ENCODE measurements at places on chromosomes 16 and 17. TPM values are rescaled to one million over a fixed set of nuclear protein-coding genes. Genes with fewer than 3 reads are reported as not detected.

BCO1 gene
- total RNA-seq: not detected

DNA sequence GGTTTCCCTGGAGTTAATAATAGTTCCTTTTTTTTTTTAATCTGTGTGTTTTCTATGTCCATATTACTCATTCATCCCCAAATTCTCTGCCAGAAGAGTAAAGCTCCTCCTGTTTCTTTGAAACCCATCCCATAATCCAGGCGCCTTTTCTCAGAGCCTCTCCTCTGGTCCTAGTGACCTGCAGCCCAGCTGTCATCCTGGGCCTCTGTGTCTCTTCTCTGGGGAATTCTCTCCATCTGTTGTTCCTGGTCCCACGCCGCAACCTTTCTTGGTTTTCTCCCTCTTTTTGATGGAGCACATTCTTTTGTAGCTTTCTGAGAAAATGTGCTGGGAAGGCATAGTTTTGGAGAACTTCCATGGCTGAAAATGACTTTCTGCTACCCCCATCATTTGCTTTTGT is 10.2 kb downstream of the KATNB1 start:
- DNase-seq: no peak

CD68 gene
- 9.7 TPM for total RNA-seq

GRCh38 chr16:65024767-65025178 is 97.1 kb downstream of the CDH11 start:
- peak; percentile 66 for DNase-seq

- no peak for DNase-seq
These were observed 206.8 kb downstream of the CA10 start for GRCh38 chr17:51951741-51952140.

DNA sequence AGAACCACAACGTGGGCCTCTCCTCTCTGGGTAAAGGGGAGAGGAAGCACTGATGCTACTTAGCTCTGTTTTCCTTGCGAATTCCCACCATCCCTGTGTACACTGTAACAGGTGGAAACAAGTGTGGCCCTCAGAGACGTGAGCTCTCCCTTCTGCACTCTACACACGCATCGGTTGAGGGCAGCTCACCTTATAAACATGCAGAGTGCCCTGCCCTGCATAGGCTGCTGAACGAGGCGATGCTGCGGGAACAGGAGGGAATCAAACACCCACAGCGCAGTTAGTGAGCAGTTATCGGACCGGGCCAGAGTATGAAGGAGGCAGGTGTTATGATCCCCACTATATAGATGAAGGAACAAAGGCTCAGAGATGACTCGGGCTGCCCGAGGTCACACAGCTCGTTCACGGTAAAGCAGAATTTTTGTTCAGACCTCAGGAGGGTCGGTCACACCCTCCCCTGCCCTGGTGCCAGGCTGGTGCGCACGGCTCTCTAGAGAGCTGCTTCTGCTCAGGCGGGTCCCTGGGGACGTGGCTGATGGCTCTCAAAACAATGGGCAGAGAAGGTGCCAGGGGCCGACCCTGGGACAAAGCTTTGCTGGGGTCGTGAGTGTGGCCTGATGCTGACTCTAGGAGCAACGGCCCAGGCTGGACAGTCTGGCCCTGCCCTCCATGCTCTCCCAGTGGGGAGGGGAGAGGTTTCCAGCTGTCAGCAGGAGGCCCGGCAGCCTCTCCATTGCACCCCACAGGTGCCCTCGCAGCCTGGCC is 68.5 kb downstream of the RPH3AL start:
- no peak for DNase-seq

GRCh38 chr17:76834870-76835269 is 33.3 kb upstream of the MGAT5B start:
- DNase-seq: no peak

- DNase-seq: no peak
These were observed 69.4 kb downstream of the MRC2 start for GRCh38 chr17:62696726-62697490.

GRCh38 chr17:60107526-60108257 is 29.0 kb upstream of the HEATR6 start:
- peak; percentile 44 for DNase-seq

DNA sequence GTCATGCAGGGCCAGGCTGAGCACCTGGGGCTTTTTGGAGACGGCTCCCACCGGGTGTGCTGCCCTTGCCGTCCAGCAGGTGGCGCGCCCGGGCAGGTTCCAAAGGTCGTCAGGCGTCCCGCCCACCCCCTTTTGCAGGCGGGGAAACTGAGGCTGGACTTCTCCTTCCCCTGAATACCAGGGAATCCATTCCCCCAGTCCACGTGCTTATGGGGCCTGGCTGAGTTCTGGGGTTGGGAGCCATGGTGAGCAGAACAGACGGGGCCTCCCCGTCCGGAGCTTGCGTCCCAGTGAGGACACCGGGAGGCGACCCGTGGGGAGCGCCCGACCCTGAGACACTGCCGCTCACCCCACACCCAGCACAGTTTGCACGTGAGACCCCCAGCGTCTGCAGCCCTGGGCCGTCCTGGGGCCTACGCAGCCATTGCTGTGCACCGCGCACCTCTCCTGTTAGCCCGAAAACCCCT is 51.8 kb upstream of the JPH3 start:
- DNase-seq: no peak

DNA sequence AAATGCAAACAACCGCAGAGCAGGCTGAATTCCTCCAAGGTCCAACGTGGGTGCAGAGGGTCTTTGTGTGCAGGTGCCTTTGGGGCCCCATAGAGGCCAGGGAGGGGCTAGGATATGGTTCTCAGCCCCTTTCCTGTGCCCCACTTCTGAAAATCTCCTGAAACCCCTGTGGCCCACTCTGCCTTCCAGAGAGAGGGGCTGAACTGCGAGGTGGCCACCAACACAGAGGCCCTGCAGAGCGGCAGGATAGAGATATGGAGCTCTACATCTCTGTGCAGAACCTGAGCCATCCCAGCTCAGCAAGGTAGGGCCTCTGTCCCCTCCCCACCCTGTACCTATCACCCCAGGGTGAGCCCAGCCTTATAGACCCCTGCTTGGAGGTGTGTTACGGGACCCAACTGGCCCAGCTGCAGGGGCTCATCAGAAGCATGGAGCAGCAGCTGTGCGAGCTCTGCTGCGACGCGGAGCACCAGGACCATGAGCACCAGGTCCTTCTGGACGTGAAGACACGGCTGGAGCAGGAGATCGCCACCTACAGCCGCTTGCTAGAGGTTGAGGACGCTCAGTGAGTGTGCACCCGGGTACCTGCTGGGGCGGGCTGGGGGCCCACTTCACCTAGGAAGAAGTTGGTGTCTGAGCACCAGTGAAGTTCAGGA is 5.5 kb downstream of the USP6 start:
- DNase-seq: no peak

AATK gene
- under 0.01 TPM for total RNA-seq

CIITA gene
- under 0.01 TPM for total RNA-seq

ZFP3 gene
- total RNA-seq: 2.2 TPM

DNA sequence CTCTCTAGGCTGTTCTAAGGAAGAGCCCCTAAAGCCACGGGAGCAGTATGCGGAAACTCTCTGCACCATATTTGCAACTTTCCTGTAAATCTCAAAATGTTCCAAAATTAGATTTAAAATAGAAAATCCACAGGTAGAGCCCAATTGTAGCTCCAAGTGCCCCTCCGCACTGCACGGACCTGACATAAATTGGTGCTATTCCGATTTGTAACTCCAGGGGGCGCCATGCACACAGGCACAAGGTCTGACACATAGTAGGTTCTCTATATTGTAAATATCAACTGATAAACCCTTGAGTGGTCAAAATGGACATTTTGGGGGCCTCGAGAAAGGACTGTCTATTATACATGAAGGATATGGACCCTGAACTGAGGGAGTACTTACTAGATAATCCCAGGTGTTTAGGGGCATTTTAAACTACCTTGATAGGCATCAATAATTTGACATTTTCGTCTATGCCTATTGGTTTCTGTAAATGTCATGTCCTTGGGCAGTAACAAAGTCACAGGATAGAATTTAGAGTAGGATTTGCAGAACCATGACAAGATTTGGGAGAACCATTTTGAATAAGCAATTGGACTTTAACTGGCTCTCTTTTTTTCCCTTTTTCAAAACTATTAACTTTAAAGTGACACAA is 36.6 kb upstream of the TMEM132E start:
- DNase-seq: peak; percentile 12

GRCh38 chr16:82843606-82844271 is 217.0 kb downstream of the CDH13 start:
- DNase-seq: no peak

- DNase-seq: no peak
These were observed 88.8 kb downstream of the ARHGAP44 start for GRCh38 chr17:12877953-12878669.

DNA sequence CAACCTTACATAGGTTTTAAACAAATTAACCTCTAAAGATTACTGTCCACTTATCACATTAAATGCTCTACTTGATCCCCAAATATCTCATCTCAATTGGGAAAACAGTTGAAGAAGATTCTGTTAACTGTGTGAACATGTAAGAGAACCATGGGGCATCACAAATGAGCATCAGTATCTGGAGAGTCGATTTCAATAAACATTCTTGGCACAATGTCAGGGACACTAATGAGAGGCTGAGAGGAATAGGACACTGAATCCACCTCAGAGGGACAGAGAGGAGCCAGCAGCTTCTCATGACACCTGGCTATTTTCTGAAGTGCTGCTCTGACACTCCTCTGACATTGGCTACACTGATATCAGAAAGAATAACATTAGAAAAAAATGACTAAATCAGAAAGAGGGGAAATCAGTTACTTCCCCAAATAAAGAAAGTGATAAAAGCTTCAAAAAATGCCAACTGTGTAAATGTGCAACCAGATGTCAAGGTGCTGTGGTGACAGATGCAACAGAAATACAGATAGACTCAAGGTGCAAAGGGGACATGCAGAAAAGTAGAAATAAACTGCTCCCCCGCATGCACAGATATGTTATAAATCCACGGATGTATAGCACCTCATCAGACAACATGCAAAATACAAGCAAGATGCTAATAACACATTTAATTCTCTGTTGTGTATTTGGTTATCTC is 67.4 kb downstream of the SNX11 start:
- no peak for DNase-seq

DNA sequence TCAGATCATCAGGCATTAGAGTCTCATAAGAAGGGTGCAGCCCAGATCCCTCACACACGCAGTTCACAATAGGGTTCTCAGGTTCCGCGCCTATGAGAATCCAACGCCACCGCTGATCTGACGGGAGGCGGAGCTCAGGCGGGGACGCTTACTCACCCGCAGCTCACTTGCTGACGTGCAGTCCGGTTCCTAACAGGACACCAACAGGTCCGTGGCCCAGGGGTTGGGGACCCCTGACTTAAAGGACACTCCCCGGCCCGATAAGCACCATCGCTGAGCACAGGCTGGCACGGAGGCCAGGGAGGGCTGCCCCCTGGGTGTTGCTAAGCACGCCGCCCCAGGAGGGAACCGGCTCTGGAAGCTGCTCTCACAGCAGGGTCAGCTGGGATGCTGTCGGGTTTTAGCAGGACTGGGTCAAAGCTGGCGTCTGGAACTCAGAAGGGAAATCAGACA is 30.1 kb upstream of the BAHCC1 start:
- DNase-seq: peak; percentile 75

BOLA2 gene
- 20.3 TPM for total RNA-seq

DNA sequence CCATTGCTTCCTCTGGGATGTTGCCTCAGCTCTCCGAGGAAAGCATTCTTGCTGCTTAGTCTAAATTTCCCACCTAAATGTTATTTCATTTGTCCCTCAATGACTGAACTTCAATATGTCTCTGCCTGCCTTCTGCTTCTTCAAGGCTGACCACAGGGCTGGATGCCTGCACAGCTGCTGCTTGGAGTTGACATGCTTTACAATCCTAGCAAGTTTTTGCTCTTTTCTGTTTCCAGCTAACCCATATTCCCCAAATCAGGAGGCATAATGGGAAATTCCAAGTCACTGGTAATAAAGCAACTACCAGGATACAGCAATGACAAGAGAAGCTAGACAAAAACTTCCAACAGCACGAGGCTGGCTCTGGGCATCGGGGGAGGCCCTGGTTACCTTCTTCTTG is 48.9 kb downstream of the GTF3C1 start:
- no peak for DNase-seq

SLC12A4 gene
- 104 TPM for total RNA-seq

GRCh38 chr17:57442401-57442823 is 186.1 kb downstream of the MSI2 start:
- peak; percentile 76 for DNase-seq

OTOA gene
- total RNA-seq: under 0.01 TPM

DNA sequence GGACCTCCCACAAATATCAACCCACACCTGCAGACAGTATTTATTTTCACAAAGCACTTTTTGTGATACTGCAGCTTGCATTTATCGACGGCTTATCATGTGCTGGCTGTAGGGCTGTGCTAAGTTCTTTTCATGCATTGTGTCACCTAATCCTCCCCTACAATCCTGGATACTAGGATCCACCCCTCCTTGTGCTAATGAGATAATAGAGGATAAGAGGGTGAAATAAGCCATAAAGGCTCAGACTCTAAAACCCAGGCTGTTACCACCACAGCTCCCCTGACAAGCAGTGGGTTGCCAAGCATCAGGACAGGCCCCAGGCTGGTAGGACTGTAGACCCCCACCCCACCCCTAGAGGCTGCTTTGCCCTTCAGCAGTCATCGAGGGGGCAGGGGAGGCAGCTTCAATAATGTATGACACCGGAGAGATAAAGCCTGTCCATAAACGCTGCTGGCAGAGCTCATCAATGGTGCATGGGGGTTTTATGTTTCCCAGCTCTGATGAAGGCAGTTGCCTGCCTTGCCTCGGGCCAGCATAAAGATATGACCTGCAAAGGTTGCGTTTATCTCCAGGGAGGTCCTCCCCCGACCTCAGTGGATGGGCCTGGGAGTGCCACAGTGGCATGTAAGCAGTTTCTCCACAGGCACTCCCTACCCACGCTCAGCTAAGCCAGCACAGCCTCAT is 73.9 kb upstream of the C16orf82 start:
- DNase-seq: no peak

PYDC1 gene
- not detected for total RNA-seq

- no peak for DNase-seq
These were observed 11.1 kb downstream of the HROB start for GRCh38 chr17:44152875-44153274.

GRCh38 chr17:55269894-55270293 is 5.1 kb downstream of the HLF start:
- no peak for DNase-seq

Measured in fibroblast of villous mesenchyme (primary cell).